EH (cell line): ENCODE measurements at places on chromosomes 3 and 15.

DNA sequence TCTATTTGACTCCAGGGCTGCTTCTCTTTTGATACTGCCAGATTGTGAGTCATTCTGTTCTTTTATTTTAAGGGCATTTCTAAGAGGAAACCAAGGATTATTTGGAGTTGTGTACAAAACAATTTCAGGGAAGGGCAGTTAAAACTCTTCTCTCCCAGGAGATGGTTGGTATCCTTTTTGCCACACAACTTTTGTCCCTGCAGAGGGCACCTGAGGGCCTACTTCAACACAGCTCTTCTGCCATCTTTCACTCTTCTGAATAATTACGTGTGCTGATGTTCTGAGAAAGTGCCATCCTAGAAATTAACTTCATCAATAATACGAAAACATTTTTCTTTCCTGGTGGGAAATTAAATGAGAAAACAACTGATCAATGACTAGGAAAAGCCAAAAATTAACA lies 75.7 kb upstream of the GADL1 start:
- DNase-seq = peak; percentile 21

- DNase-seq = no peak
Observed at GRCh38 chr3:20073683-20074082, 33.4 kb downstream of the KAT2B start.

DNA sequence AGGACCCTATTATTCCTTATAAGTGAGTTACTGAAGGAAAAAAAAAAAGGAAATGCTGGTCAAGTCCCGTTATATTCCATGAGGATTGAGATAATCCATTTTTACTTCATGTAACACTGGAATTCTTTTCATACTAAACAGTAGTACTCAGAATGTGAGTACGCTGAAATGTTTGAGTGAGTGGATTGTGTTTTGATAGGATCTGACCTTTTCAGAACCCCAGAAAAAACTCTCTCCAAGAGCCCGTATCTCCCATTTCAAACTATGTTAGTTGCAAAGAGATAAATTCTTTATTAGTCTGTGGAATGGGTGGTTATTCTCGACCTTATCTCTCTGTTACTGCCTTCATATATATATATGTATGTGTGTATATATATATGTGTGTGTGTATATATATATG lies 2.5 kb upstream of the LPP start:
- peak; percentile 89 for DNase-seq

- DNase-seq = no peak
Observed at GRCh38 chr3:112297714-112298113, 3.7 kb upstream of the SLC9C1 start.

- DNase-seq = peak; percentile 91
Observed at GRCh38 chr3:126472277-126473006, 3.2 kb downstream of the ZXDC start.

DNA sequence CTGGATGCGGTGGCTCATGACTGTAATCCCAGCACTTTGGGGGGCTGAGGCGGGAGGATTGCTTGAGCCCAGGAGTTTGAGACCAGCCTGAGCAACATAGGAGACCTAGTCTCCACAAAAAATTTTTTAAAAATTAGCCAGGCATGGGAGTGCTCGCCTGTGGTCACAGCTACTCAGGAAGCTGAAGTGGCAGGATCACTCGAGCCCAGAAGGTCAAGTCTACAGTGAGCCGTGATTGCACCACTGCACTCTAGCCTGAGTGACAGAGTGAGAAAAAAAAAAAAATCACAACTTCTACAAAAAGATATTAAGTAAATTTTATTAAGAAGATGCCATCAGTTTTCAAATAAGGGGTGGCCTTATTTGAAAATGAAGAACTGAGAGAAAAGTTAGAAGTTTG lies 11.9 kb upstream of the PLA2G4D start:
- DNase-seq = no peak

DNA sequence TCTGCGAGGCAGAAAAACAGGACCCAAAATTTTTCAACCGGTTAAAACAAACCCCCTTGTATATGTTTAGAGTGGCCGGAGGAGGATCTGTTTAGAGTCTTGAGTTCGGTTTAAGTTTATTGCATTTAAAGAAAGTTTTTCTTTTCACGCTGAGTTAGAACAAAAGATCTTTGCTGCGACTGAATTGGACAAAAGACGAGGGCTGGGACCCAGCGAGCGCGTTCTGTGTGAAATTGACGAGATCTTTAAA lies 9.8 kb downstream of the NR2F2 start:
- no peak for DNase-seq

- no peak for DNase-seq
Observed at GRCh38 chr15:29920515-29920914, 98.2 kb upstream of the TJP1 start.

- peak; percentile 50 for DNase-seq
Observed at GRCh38 chr3:141278196-141279076, 46.8 kb downstream of the PXYLP1 start.

DNA sequence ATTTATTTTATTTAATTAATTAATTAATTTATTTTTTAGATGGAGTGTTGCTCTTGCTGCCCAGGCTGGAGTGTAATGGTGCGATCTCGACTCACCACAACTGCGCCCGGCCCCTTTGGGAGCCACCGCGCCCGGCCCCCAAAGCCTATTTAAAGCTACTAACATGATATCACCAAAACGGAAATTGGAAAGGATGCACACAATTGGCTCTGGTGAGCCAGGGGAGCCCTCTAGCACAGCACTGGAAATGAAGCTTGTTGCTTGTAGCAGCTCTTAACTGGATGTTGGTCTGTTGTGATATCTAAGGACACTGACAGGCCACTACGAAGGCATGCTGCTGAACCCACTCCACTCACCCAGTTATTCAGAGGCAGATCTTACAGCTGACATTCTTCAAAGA lies 104.5 kb downstream of the IGF2BP2 start:
- no peak for DNase-seq

DNA sequence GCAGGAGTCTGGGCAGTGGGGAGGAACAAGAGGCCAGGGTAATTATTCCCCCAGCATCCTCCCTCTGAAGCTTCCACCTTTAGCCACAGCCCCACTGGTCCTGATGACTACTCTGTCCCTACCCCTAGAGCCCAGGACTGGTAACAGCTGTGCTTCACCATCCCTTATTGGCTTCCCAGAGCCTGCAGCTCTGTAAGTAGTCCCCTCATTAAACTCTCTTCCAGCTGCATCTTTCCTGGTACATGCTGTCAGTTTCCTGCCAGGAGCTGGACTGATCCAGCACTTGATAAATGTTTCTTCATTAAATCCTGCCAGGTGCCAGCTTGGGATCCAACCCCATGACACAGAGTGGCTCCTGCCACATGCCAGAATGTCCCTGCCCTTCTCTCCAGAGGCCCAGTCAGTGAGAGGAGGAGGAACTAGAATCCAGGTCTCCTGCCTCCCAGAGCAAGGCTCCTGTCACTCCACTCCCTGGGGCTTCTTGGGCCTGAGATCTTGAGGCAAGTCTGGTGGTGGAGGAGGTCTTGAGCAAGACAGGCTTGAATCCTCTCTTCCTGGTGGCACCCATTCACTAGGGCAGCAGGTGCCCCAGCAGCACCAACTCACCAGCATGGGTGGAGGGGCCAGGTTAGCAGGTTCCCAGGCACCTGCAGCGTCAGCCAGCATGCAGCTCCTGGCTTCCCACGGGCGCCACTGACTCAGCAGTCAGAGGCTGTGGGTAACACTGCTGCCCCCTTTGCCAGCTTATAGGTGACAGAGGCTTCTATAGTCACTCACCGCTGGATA lies 27.6 kb downstream of the FBXW12 start:
- DNase-seq = no peak

DNA sequence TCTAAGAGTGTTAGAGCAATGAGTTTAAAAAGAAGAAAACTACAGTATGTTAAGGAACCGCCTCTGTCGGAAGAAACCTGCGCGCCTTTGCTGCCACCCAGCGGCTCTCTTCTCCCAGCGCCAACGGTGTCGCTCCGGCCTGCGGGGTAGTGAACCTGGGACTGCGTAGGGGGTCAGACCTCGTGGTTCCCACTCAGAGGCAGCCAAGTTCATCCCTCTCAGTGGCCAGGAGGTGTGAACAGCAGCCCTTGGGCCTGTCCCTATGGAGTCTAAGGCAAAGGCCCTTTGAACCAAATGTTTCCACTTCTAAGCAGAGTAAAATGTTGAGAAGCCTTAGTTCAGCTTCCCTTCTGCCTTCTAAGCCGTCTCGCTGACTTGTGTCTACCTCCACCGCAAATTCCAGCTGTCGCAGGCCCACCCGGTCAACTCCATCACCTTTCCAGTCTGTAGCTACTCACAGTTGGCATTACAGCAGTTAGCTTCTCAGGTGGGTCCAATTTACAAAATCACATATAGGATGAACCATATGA lies 980 bp upstream of the RAB27A start:
- DNase-seq = peak; percentile 77

DNA sequence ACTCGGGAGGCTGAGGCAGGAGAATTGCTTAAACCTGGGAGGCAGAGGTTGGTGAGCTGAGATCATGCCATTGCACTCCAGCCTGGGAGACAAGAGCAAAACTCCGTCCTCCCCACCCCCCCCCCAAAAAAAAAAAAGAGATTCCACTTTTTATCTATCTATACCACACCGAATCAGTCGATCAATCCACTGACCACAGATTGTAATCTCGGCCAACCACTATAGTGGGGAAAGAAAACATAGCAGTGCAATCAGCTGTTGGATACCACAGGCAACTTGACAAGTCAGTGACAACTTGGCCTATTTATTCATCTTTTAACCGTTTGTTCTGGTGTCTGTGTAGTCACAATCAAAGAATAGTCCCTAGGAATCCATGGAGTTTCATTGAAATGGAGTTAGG lies 299.2 kb downstream of the FHIT start:
- DNase-seq = no peak

- DNase-seq = peak; percentile 66
Observed at GRCh38 chr15:44738340-44738984, 2.1 kb downstream of the TRIM69 start.

DNA sequence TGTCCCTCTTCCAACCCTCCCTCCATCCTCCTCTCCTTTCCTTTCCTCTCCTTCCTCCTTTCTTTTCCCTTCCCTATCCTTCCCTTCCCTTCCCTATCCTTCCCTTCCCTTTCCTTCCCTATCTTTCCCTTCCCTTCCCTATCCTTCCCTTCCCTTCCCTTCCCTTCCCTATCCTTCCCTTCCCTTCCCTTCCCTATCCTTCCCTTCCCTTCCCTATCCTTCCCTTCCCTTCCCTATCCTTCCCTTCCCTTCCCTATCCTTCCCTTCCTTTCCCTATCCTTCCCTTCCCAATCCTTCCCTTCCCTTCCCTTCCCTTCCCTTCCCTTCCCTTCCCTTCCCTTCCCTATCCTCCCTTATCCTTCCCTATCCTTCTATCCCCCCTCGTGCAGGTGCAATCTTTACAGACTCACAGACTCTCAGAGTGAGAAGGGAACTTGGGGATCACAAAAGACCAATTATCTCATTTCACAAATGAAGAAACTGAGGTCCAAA lies 31.5 kb downstream of the RASGRF1 start:
- no peak for DNase-seq

- DNase-seq = no peak
Observed at GRCh38 chr3:144815655-144816054, 844.0 kb downstream of the DIPK2A start.

- DNase-seq = no peak
Observed at GRCh38 chr3:14376348-14377043, 25.9 kb upstream of the SLC6A6 start.

GRCh38 chr15:51234176-51234927 lies 104.0 kb downstream of the CYP19A1 start:
- no peak for DNase-seq

- DNase-seq = no peak
Observed at GRCh38 chr3:196625331-196625730, 14.2 kb upstream of the NRROS start.

DNA sequence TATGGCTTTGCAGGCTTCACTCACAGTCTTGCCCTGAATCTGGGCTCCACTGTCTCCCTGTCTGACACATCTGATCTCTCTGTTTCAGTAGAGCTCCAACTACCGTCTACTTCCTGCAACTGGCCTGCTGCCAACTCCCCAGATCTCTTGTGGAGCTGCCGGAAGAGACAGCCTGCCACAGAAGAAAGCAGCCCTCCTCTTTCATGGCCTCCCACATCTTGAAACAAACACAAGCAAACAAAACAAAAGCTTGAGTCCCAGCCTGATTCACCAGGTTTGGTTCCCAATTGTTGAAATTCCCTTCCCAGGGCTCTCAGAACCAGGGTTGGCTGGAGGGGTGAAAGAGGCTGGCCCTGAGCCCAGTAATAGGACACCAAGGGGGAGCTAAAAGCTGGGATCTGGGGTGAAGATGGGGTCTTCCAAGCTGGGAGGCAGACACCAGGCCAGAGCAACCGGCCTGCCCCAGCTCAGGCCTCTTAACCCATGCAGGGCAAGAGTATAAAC lies 55.3 kb upstream of the CA12 start:
- DNase-seq = peak; percentile 92

DNA sequence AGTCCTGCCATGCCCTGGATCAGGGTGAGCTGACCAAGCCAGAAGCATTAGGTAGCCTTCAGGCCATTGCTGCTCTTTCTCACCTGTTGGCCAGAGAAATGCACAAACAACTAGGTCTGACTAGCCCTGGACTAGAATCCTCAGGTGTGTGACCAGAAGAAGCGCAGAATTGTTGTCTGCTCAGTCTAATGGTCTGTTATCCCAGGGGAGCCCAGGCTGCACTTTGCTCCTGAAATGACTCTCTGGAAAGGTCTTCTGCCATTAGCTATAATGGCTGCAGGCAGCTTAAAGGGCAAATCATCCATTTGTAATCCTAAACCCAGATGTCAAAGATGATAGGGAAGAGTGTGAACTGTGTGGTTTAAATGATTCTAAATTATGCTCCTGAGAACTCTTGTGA lies 246.1 kb downstream of the NFKBIZ start:
- no peak for DNase-seq

- no peak for DNase-seq
Observed at GRCh38 chr3:46929324-46929723, 47.2 kb downstream of the CCDC12 start.

- no peak for DNase-seq
Observed at GRCh38 chr3:64593350-64593749, 94.5 kb downstream of the ADAMTS9 start.

DNA sequence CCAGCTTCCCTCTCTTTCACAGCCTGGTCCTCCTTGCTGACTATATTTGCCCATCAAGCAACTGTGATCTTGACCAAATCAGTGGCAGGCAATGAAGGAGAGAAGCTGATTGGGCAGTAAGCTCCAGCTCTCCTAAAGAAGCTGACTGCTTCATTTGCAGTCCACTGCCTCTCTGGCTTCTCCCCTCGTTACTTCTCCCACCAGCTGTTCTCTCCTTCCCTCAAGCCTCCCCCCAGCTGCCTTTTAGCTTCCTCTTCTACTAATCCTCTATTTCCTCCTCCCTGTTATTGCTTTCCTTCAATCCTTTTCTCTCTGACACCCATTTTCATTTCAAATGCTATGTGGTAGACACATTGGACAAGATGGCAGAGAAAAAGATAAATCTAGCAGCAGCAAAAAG lies 474.7 kb upstream of the UBE2E2 start:
- no peak for DNase-seq

- no peak for DNase-seq
Observed at GRCh38 chr15:88736204-88736603, 67.0 kb upstream of the ACAN start.

GRCh38 chr3:21544076-21544462 lies 206.9 kb downstream of the ZNF385D start:
- DNase-seq = peak; percentile 17

- no peak for DNase-seq
Observed at GRCh38 chr3:71304684-71305083, 278.8 kb downstream of the FOXP1 start.
